Activated B cell treated with CpG ODN at 0.5 μM for 24 hours (primary cell): ENCODE measurements at places on chromosomes 7 and 10.

- no peak for DNase-seq
Measured at GRCh38 chr7:11758627-11759111, 73.3 kb downstream of the THSD7A start.

- DNase-seq, result no peak
Measured at GRCh38 chr7:105325216-105325904, 63.4 kb downstream of the SRPK2 start.

DNA sequence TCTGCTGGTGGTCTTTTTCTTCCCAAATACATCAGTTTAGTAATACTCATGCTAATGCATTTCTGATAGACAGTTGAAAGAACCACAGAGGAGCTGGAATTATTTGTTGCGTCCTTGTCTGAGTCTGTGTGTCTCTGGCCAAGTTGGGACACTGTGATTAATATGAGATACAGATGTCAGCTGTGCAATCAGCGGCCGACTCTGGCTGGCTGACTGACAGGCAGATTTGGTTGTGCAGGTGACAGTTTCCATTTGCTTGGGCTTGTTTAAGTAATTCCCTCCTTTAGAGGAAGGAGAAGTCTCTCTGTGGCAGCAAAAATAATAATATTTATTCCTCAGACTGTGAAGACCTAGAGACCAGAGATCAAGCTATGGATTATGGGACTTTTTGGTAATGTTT, 176.2 kb upstream of the CHRM2 start:
- DNase-seq, result no peak

GRCh38 chr7:98186452-98187137, 24.6 kb upstream of the BHLHA15 start:
- DNase-seq, result no peak

DNA sequence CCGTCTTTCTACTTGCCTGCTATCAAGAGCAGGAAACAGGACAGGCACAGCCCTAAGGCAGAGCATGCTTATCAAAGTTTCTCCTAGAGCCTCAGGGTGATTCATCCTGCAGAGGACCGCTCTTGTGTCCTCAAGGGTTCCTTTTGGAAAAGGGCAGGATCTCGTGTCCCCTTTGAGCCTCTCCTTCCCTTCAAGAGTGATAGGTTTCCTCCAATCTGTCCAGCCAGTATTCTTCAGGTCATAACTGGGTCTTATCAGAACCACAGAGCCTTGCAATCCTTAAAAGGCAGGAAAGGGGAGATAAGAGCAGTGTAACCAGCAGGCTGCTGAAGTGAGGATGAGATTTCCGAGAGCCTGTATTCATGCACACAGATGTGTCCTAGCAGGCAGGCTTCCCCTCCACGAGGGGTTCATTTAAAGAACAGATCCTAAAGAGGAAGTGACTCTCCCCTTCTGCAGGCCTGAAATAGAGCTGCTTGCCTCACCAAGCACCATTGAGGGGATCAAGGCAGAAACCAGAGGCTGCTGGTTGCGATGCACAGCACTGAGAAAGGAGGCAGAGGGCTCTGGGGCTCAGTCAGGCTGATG, 90.5 kb upstream of the SVIL start:
- DNase-seq, result no peak

DNA sequence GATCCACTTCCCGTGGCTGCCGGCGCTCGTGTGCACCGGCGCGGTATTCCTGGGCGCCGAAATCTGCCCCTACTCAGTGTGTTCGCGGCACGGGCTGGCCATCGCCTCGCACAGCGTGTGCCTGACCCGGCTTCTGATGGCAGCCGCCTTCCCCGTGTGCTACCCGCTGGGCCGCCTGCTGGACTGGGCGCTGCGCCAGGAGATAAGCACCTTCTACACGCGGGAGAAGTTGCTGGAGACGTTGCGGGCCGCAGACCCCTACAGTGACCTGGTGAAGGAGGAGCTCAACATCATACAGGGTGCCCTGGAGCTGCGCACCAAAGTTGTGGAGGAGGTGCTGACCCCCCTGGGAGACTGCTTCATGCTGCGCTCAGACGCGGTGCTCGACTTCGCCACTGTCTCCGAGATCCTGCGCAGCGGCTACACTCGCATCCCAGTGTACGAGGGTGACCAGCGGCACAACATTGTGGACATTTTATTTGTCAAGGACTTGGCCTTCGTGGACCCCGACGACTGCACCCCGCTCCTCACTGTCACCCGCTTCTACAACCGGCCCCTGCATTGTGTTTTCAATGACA, 1.3 kb downstream of the CNNM1 start:
- DNase-seq, result no peak

DNA sequence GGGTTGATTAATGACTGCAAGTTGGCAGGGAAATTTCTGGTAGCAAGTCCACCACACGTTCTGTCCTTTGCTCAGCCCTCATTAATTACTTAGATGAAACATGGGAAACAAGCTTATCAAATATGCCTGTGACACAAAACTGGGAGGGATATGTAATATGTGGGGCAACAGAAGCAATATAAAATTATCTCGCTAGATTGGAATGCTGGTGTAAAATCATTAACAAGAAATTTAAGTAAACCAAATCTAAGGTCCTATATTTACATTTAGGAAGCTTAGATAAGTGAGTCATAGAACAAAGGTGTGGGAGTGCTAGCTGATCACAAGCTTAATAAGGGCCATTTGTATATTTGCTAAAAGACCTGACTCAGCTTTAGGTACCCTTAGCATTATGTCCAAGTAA, 23.5 kb downstream of the TRPV5 start:
- no peak for DNase-seq

GRCh38 chr7:151923097-151923876, 33.0 kb upstream of the GALNTL5 start:
- DNase-seq, result no peak

DNA sequence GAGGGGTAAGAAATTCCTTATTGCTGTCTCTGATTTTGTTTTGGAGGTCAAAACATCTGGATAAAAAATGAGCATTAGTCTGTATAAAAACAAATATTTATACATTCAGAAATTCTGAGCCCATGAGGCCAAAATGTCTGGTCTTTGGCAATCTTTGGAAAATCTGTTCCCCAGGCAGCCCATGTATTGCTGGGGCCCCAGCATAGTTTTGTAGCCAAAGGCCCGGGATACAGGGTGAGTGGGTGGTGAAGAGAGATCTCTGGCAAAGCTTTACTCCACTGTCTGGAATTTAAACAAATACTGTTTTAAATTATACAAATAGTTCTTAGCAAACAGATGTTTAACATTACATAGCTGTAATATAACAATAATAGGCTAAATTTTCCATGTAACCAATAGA, 134.7 kb upstream of the GALNT17 start:
- DNase-seq, result no peak

GRCh38 chr7:149872419-149873073, 1.2 kb upstream of the ATP6V0E2 start:
- DNase-seq, result no peak

- DNase-seq, result no peak
Measured at GRCh38 chr10:79046741-79047583, 21.8 kb upstream of the ZMIZ1 start.
